ENCODE measurements at places on chromosomes 7 and 10.

- DNase-seq: no peak
Measured at GRCh38 chr7:39054731-39055130, 77.0 kb downstream of the POU6F2 start.

- no peak for DNase-seq
Measured at GRCh38 chr10:122206471-122207065, 64.5 kb upstream of the BTBD16 start.

GRCh38 chr10:127886371-127887051 lies 6.2 kb downstream of the CLRN3 start:
- no peak for DNase-seq

GRCh38 chr7:79118143-79118542 lies 335.3 kb downstream of the MAGI2 start:
- no peak for DNase-seq

- no peak for DNase-seq
Measured at GRCh38 chr7:151384352-151384697, 25.5 kb downstream of the WDR86 start.

DNA sequence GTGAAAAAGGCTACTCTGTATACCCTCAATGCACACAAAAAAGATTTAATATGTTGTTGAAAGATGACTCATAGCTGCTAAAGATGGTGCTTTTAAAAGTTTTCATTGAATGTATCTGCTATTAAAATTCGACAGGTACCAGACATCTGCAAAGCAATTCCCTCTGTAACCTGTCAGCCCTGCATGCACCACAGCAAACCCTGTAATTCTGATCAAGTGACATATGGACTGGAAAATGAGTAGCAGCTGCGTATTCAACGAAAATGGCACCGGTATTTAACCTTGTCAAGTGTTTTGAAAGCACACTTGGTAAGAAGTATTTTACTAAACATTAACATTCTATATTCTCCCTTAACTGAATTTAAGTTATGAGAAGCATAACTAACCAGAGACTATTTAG lies 58.2 kb upstream of the PTPRN2 start:
- DNase-seq: no peak

- DNase-seq: no peak
Measured at GRCh38 chr7:80088705-80089104, 45.9 kb upstream of the GNAI1 start.

DNA sequence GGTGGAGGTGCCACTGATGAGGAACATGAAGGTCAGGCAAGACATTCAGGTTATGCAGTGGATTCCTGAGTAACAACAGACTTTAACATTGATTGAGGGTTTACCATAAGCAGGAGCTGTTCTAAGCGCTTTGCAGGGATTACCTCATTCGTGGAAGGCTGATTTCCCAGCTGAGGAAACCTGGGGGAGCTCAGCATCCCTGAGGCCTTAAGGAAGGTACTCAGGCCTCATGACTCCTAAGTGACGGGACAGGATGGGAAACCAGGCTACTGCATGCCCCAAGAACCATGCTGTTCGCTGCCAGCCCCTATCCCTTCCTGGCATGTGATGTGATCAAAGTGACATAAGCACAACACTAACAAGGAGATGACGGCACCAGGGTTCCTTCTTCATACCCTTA lies 143.6 kb upstream of the NFE2L3 start:
- DNase-seq: no peak

GRCh38 chr7:129635300-129636029 lies 23.9 kb downstream of the NRF1 start:
- DNase-seq: peak; percentile 47

DNA sequence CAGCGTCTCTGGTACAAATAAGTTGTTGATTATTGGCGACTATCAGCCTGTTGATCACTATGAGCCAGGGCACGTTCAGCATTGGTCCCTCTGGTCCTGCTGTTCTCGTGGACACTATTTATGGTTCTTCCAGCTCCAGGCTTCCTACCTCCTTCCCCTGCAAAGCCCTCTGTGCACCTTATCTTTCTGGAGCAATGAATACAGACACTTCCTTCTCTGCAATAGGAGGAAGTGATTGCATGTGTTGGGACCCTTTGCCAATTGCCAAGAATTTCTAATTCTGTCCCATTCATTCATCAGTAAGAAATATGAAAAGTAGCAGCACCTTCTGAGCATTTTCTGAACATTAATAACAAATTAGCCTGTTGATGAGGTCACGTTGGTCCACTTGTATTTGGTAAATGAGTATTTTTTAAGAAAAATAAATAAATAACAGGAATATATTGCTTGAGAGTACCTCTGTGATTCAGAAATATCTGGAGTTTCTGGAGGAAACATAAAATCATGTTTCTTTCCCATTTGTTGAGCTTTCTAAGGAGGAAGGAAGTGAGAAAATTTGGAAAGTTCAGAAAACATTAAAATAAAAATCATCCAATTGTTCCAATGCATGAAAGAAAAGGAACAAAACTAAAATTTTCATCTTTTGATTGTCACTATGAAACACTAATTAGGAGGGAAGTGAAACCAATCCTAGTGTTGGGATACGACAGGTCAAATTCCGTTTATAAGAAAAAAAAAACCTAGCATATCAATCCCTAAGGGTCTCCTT lies 259.1 kb upstream of the KLF6 start:
- DNase-seq: no peak

DNA sequence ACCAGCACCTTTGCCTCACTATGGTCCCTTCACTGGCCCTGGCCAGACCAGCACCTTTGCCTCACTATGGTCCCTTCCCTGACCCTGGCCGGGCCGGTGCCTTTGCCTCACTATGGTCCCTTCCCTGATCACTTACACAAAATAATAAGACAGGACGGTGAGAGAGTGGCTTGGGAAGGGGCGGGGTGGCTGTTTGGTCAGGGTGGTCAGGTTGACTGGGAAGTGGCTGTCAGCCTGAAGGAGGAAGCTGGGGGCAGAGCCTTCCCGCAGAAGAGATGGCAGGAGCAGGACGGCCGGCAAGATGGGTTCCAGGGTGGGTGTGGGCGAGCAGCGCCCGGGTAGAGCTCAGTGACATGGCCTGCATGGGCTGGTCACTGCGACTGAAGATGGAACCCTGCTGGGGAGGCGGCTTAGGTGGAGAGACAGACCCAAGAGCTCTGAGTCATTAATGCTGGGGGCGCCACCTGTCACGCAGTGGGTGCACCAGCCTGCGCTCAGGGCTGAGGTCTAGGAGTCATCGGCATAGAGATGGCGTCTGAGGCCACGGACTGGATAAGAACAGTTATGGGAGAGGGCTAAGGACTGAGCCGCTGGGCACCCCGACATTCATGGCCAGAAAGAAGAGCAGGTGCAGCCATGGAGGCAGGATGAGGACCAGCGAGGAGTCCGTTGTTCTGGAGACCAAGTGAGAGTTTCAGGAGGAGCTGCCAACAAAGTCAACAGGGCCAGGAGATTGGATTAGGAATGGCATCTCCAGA lies 91.8 kb downstream of the CHST15 start:
- DNase-seq: no peak

DNA sequence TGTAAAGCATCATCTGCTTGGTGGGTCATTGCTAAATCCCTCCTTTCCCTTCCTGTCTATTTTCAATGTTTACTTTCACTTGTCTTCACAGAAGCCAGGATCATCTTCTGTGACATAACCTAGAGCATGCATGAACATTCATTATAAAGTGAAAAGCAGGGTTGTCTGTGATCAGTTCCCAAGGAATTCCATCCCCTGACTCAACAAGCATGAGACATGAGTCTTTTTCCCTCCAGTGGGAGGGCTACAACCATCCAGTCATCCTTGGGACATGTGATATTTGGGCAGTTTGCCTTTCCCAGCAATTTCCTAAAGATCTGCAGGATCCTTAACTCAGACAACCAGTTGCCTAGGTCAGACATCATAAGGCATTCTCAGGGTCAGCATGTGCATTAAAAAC lies 166.3 kb upstream of the TMEM196 start:
- no peak for DNase-seq

DNA sequence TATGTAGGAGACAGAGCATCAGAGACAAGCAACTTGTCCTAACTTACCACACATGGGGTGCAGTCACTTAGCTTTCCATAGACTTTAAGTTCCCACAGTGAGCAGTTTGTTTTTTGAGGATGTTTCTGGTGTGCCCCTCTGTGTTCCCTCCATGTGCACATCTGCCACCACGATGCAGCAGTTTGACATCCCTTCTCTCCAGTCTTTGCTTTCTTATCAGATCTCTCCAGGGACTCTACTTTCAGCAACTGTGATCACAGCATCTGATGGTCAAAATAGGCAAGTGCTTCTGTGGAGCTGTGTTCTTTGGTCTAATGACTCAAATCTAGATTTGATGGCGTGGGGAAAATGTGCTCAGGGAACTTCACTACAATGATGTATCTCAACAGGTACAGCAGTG lies 96.5 kb upstream of the NAMPT start:
- DNase-seq: no peak

- no peak for DNase-seq
Measured at GRCh38 chr10:46001187-46001756, 29.0 kb downstream of the TIMM23 start.

DNA sequence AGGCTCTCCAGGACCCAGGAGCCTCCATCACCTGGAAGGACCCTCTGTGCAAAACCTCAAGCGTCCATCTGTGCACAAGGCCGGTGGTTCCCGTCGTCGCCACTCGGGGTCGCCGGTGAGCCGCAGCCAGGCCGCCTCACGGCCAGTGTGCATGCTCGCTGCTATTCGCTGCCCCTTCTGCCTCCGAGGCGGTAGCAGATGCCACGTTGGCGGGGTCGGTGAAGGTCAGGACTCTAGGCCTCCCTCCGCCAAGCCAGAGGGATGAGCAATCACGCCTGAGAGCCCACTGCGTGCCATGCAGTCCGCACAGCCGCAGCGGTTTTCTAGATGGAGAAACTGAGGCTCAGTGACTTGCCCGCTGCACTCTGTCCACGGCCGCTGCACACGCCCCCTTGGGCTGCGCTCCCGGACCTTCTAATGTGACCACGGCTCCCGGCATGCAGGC lies 5.7 kb downstream of the UPK3B start:
- no peak for DNase-seq

GRCh38 chr7:96344236-96344635 lies 22.3 kb upstream of the SLC25A13 start:
- DNase-seq: no peak

DNA sequence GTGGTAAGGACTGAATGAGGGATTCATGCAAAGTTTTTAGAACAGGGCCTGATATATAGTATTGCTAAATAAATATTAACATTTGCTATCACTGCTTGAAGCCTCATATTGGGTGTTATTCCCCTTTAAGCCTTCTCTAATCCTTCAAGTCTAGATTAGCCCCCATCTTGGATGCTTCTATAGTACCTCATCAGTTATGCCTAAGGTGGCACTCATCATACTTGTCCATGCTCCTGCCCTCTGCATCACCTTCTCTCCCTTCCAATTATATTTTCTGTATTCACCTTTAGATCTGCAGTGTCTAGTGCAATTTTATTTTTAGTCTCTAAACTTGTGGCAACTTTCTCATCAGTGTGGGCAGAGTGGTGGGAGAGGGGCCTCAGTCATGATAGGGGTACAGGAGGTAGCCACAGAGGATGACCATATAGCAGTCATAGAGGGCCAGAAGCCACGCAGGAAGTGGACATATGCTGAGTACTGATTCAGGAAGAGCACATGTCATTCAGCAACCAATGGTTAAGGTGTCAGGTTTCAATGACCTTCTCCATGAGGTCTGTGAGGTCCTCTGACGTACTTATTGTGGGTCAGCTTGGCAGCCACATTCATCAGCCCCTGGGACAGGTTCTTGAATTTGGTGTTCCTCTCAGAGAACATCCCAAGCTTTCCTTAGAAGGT lies 2.5 kb downstream of the ENTPD1 start:
- no peak for DNase-seq

DNA sequence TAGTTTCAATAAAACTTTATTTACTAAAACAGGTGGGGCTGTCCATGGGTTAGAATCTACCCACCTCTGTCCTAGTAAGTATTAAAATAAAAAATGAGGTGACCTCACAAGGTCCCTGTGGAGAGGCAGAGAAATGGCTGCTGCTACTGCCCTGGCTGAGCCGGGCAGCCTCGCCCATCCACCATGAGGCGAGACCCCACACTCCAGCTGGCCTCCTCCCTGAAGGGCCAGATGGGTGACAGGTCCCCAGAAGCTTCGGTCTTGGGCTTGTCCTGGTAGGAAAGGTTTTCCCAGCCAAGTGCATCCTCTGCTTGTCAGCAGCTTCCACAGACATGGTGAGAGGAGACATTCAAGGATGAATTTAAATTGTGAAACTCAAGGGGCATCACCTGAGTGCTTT lies 565.8 kb downstream of the PTPRN2 start:
- DNase-seq: no peak

- DNase-seq: no peak
Measured at GRCh38 chr10:61304746-61305145, 148.4 kb downstream of the TMEM26 start.

GRCh38 chr7:71883415-71883814 lies 528.7 kb downstream of the CALN1 start:
- DNase-seq: no peak

DNA sequence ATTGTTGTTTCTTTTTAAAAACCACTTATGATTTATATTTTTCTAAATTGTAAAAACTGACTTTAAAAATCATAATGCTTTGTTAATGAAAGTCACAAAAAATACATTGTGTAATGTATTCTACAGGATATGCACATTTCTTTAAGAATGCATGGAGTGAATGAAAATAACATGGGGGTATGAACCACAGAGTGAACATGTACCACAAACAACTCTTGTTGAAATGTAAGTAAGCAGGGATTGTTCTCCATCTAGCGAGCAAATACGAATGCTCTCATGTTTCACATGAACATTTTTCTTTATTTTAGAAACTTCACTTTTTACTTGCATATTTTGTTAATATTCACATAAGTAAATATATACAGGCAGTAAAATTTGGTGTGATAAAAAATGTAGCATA lies 35.6 kb upstream of the LAMB4 start:
- no peak for DNase-seq

DNA sequence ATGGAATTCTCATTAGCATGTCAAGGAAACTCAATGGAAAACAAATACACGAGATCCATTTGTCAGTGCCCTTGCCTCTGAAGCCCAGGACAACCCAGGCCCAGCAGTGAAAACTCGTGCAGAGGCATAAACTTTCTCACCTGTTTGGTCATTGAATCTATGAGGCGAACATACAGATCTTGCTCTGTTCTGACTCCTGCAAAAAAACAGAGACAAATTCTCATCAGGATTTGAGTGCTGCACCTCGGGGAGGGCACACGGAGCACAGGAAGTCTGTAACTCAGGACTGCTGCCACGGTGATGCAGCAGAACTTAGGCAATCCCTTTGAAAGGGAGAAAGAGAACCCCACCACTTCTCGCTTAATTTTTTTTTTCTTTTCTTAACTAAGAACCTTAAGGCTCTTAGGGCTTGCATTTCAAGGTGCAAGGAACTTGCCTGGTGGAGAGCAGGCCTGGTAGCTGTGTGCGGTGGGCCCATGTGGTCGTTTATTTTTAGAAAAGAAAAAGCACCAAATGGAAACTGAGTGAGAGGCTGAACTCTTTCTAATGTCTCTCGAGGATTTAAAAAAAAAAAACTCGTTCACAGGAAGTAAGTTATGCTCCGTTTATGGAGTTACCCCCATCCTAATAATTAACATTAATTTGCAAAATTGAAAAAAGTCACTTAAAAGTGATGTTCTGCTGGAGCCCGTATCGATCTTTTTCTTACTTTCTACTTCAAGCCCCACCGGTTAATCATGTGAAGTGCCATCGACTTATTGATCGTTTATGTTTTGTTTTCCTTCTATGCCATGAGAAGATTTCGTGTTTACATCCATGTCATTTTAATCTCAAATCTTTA lies 1.8 kb downstream of the EBF3 start:
- no peak for DNase-seq

Data from neural crest cell (in vitro differentiated cells).